Bronchial epithelial cell (primary cell): ENCODE measurements at places on chromosomes 7 and 10. TPM values are rescaled to one million over a fixed set of nuclear protein-coding genes. Genes with fewer than 3 reads are reported as not detected.

CHAT gene
- total RNA-seq = not detected in 2 replicates

CALHM1 gene
- total RNA-seq = not detected in 2 replicates

ELN gene
- under 0.01 TPM in 2 replicates for total RNA-seq

BLNK gene
- total RNA-seq = 2.6 and 9.2 TPM in 2 replicates

SYNPO2L gene
- under 0.01 TPM in 1 of 2 replicates, not detected in the other for total RNA-seq

FAM237B gene
- not detected in 2 replicates for total RNA-seq

IGFBP3 gene
- total RNA-seq = 7.8 and 12.1 TPM in 2 replicates

CCDC172 gene
- not detected in 2 replicates for total RNA-seq

GRID2IP gene
- total RNA-seq = 0.26 TPM in 2 replicates

LOXL4 gene
- 0.13 and 0.26 TPM in 2 replicates for total RNA-seq

ZP3 gene
- 12.8 and 26.1 TPM in 2 replicates for total RNA-seq

DNA sequence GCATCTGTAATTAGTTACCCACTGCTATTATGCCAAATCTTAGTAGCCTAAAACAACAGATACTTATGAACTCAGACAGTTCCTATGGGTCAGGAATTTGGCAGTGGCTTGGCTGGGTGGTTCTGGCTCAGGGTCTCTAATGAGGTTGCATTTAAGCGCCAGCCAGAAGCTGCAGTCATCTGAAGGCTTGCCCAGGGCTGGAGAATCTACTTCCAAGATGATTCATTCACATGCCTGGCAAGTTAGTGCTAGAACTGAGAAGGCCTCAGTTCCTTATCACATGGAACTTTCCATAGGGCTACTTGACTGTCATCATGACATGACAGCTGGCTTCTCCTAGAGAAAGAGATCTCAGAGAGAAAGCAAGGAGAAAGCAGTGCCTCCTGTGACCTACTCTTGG lies 121.3 kb downstream of the AVL9 start:
- DNase-seq = peak; percentile 94

DNA sequence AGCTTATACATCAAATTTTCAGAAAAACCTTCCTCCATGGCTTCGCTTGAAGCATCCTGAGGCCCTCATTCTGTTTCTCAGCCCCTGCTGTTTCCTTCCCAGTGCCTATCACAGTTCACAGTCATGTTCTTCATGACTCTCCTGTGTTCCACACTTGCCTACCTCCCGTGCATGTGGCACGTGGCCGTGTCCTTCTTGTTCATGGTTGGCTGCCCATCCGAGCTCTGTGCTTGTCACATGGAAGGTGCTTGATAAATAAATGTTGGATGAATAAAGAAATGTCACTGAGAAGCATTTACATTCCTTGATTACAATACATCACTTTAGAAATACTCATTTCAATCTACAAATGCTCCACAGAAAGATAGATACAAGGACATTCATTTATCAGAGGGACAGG lies 23.7 kb upstream of the EGFR start:
- DNase-seq = no peak

DNA sequence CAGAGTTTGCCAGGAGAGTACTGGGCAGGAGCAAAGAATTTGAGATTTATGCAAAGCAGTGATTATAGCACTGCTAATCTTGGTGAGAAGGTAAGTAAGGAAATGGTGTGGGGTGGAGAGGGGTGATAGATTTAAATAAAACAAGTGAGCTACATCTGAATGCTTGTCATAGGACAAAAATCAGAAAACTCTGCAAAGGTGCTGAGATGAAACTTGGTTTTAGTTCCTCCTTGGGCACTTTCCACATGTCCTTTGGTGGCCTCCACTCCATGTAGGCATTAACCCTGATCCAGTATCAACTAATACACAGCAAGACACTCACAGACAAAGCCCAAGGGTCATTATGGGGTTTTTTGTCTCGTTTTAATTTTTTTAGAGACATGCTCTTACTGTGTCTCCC lies 25.7 kb upstream of the FAM107B start:
- no peak for DNase-seq

GRCh38 chr10:75916906-75917305 lies 485.5 kb downstream of the LRMDA start:
- no peak for DNase-seq

GRCh38 chr10:126153711-126154628 lies 234.3 kb downstream of the ADAM12 start:
- DNase-seq = no peak

DNA sequence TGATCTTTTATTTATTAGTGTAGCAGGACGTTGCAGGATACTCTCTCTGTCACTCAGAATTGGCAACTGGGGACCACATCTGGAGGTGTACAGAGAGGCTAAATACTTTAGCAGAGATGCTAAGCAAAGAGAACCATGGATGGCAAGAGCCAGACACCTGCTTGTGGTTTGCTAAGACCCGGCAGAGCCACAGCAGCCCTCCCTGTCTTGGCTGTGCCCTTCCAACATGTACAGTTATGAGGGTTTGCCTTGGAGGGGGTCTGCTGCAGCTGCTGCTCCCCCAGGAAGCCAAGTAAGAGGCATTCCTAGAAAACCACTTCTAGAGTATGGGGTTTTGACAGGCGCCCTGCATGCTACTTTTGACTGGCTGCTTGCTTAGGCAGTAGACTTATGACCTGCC lies 5.1 kb downstream of the NPVF start:
- no peak for DNase-seq

- DNase-seq = peak; percentile 79
These were observed 155.1 kb downstream of the LYZL1 start for GRCh38 chr10:29443745-29444523.

GRCh38 chr7:26514633-26515032 lies 223.0 kb downstream of the SNX10 start:
- DNase-seq = no peak

GRCh38 chr7:63925626-63926460 lies 72.8 kb upstream of the ZNF722 start:
- DNase-seq = peak; percentile 60

- no peak for DNase-seq
These were observed 1.0 kb downstream of the ACSL5 start for GRCh38 chr10:112374724-112375541.

DNA sequence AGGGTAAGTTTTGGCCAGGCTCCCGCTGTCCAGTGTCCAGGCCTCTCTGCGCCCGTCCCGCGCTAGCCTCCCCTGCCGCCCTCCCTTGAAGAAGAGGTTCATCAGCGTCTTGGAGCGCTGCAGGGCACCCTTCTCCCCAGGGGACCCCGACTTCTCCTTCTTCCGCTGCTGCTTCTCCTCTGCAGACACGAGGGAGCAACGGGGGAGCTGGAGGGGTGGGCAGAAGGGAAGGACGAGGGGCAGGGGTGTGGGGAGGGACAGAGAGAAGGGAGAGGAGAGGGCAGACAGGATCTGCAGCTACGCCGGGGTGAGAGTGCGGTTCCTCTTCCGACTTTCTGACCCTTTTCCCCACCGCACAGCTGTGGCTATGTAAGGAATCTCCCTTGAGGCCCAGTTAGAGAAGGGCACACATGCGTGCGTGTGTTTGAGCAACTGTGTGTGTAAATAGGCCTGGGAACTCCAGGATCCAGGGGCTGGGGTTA lies 12.8 kb downstream of the PDZD7 start:
- no peak for DNase-seq

DNA sequence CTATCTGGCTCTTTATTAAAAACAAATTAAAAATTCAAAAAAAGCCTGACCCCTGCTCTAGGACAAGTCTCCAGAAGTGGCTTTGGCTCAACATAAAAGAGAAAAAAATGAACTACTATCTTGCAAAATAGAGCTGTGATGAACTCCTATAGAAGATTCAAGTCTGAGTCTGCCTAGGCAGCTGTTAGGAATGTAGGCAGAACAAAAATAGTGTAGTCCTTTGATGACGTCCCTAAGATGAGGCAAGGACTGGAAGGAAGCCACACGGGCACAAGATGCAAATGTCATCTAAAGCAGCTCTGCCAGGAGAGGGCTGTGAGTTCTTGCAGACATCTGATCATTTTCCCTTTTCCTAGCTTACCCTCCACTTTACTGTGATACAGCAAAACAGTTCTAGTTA lies 20.5 kb downstream of the ASNS start:
- peak; percentile 5 for DNase-seq

DNA sequence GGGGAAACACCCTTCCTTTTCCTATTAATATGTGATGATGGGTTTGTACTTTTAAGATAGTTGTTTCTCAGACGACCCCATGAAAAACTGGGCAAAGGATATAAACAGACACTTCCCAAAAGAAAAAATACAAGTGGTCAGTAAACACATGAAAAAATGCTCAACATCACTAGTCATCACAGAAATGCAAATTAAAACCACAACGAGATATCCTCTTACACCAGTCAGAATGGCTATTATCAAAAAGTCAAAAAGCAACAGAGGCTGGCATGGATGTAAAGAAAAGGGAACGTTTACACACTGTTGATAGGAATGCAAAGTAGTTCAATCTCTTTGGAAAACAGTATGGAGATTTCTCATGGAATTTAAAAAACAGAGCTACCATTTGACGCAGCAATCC lies 111.4 kb upstream of the ZEB1 start:
- no peak for DNase-seq

GRCh38 chr7:101243646-101244374 lies 1.1 kb downstream of the FIS1 start:
- DNase-seq = no peak

GRCh38 chr10:112915590-112916572 lies 34.2 kb upstream of the TCF7L2 start:
- DNase-seq = peak; percentile 89

DNA sequence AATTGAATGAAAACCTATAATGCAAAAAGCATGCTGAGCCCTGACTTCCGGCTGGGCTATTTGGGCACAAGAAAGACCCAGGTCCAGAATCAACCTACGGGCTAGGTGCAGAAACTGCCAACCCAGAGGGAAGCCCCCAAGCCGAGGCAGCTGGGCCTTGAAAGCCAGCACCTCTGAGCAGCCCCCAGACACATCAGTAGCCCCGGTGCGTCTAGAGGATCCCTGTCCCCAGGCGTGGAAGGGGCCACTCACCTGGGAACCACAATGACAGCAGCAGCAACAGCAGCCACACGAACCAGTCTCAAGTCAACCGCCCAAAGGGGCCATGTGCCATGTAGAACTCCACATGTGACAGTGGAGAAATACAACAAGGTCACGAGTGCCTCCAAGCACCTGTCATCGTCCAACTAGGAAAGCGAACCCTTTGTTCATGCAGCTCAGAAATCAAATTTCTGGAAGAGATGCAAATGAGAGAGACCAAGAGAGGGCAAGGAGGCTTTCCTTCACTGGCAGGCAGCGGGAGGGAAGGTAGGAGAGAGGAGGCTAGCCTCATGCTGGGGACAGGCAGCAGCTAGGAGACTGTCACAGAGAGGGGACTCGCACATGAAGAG lies 57.5 kb upstream of the CHST15 start:
- DNase-seq = no peak

- no peak for DNase-seq
These were observed 209.5 kb downstream of the FAM107B start for GRCh38 chr10:14565199-14565598.

GRCh38 chr7:84123965-84124547 lies 70.5 kb downstream of the SEMA3A start:
- no peak for DNase-seq

DNA sequence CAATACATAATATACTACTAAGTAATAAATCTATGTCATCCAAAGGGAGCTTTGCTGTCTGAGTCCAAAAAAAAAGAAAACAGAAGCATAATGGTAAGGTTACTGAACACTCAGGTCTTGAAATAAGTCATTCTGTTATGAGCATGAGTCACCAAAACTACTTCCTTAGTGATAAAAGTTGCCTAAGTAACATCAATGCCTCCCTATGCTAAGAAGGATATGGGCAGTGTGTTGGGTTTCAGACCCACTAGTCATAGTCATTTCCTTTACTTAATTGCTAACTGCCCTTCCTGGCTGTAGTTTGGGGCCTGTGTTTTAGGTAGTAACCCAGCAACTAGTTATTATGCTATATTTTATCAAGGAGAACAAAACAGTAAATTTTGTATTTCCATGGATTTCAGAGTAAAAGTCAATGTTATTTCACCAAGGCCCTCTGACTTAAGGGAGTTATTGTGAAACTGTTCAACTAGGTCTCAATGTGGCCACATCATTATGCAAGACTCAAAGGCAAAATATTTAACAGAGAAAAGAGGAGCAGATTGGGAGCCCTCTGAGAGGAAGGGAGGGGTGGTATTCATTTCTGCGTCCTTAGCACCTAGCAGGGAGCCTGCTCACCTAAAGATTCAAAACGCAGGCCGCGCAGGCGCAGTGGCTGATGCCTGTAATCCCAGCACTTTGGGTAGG lies 11.7 kb upstream of the VIM start:
- DNase-seq = peak; percentile 99

DNA sequence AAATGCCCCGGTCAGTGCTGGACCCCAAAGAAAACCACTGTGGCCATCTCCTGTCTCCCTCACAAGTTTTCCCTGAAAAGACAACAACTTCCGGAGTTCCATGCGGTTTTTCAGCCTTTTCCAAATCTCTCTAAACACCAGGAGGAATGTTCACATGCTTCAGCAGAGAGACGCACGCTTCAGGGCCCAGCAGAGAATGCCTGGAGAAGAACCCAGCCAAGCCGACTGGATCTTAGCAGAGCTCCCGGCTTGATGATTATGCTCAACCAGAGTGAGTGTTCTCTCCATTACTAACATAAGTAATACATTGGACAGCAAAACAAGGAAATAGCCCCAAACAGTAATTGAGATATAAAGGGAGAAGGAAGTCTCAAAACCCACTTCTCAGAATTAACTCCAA lies 17.9 kb downstream of the PRKCQ start:
- DNase-seq = no peak

DNA sequence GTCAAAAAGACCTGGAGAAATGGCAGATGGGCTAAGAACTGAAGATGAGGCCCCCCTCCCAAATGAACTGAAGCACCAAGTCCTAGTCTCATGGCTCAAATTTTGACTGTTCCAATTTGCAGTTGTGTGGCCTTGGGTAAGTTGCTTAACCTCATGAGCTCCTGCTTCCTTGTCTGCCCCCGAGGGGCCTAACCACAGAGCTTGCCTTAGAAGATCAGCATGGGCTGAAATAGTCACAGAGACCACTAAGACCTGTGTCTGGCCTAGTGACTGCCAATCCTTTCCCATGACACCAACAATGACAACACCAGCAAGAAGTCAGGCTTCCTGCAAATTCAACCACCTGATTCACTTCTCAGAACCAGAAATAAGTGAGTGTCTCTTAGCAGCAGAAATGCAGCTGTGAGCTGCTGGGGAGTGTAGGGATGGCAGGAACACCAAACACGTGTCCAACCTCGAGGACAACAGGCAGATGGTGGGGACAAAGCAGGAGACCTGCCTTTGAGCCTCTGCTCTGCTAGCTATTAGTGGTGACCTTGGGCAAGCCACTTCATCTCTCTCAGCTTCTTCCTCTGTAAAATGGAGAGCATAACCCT lies 23.7 kb downstream of the CRHR2 start:
- DNase-seq = no peak

DNA sequence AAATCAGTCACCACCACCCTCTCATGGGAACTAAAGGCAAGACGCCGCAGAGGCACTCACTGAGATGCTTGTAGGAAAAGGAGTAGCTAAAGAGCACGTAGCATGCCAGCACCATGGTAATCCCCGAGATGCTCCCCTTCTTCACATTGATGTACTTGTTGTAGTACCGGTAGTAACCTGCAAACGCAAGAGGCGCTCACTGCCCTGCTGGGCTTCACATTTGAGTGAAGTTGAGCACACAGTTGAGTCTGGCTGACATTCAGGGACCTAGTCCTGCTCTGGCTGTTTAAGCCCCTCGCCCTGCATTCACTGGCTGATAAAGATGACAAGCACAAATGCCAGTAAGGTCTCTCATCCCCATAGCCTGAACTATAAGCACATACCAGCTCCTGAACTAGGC lies 6.9 kb downstream of the ATP5MF start:
- DNase-seq = peak; percentile 20

- DNase-seq = no peak
These were observed 8.3 kb upstream of the GNB2 start for GRCh38 chr7:100665168-100665726.
